T-helper 2 cell treated with Interferon-gamma antibody and Interleukin-4, amounts not matched to agents 5 μg/mL and 100 μg/mL, for 36 hours (primary cell): ENCODE measurements at places on chromosomes 6 and 20.

DNA sequence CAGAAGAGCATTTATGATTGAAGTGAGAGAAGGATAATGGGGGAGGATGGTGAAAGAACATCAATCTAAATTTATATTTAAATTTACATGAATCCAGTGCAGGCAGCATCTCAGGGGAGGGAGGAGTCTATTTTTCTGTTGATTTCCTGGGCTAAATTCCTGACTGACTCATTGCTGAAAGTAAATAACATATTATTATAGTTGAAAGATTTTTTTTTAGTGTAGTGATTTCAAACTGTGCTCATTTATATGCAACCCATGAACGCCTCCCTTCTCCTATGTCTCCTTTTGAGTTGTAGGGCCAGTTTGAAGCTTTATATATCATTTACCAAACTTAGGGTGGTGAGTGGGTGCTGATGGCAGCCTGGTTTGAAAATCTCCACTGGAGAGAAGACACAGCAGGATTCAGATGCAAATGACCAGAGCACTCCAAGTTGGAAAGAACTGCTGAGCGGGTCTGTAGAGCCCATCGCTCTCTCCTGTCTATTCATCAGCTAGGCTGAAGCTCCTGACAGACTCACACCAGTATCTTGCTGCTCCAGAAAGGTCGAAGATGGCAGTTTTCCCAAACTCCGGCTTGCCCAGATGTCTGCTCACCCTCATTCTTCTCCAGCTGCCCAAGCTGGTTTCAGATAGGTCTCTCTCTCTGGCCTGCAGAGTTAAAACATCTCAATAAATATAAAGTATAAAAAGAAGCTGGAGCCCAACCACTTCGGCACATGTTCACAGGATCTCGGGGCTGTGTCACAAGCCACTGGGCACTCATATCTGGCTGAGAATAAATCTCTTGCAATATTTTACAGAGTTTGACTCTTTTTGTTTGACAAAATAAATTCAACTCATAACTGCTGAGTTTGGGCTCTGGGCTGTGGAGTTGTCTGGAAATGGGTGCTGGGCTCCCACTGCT is 18.3 kb downstream of the BTN2A1 start:
- DNase-seq: no peak

GRCh38 chr6:38687043-38687353 is 15.9 kb downstream of the GLO1 start:
- DNase-seq: no peak

- no peak for DNase-seq
These were observed 58.1 kb downstream of the RNF144B start for GRCh38 chr6:18445228-18445627.

GRCh38 chr6:90701146-90701781 is 114.4 kb upstream of the MAP3K7 start:
- DNase-seq: no peak

- no peak for DNase-seq
These were observed 186.6 kb upstream of the OPRM1 start for GRCh38 chr6:153852481-153852880.

DNA sequence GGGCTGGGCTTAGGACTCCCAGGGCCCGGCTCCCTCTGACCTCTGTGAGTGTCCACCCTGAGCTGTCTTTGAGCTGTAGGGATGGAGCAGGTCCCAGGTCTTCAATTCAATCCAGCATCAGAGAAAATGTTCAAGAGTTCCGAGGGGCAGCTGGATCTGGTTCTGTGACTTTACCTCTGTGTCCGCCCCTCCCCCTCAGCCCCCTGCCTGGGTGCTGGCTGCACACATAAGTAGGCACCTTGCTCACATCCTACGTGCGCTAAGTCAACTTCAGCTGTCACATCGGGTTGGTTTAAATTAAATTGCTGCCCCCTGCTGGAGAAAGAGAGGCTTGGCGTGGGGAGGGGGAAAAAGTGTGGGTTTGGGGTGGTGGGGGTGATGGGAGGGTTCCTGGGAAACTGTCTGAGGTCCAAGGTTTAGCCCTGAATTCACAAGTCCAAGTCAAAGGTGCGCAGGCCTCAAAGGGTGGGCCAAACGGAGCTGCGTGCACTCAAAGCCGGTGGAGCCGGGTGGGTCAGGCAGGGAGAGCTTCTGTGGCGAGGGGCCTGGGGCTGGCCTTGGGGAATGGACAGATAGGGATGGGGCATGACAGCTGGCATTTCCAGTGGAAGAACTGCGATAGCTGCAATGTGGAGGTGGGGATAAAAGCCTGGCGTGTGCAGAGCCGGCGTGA is 3.0 kb downstream of the WFDC5 start:
- no peak for DNase-seq

DNA sequence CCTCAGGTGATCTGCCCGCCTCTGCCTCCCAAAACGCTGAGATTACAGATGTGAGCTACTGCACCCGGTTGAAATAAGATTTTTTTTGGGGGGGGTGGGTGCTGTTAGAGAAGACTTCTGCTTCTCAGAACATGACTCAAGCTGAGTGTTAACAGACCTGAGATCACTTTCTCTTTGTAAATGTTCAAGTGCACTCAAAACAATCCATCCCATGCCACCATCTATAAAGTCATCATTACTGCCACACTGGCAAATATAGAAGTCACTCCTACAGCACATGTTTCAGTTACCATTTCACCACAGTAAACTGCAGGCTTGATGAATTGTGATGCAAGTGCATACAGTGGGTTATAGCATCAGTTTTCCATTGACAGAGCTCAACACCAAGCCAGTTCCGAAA is 9.0 kb downstream of the VPS16 start:
- no peak for DNase-seq

GRCh38 chr6:75109765-75110164 is 96.1 kb downstream of the COL12A1 start:
- DNase-seq: no peak

DNA sequence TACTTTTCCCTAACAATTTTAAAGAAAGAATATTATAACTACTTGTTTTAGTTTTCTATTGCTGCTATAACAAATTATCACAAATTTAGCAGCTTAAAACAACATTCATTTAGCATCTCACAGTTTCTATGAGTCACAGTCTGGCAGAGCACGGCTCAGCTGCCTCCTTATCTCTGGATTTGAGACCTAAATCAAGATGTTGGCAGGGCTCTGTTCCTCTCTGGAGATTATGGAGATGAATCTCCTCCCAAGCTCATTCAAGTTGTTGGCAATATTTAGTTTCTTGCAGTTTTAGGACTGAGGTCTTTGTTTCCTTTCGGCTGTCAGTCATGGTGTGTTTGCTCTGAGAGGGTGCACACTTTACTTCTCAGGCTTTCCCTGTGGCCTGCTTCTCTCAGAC is 1065.8 kb upstream of the EYS start:
- no peak for DNase-seq

- DNase-seq: no peak
These were observed 22.6 kb downstream of the B4GALT5 start for GRCh38 chr20:49690899-49691620.

DNA sequence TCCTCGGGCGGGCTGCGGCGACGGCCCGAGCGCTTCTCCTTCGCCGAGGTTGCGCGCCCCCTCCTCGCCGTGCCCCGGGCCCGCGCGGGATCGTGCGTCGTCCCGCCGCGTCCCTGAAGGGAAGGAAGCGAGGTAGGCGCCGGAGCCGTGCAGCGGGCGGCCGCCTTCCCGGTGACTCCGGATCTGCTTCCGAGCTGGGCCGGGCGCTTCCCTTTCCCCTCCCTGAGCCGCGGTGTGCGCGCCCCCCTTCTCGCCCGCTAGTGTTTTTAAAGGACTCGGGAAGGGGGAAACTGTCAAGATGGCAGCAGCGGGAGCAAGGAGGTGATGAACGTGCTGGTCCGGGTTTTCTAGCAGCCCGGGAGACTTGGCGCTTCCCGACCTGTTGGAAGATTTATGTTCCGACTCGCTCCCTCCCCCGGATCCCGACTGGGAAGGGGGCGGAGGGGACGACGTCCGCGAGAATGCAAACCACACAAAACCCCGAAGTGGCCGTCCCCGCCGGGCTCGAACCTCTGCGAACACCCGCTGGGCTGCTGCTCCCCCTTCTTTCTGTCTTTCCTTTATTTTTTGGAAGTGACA is 744 bp upstream of the FOXO3 start:
- no peak for DNase-seq
